ENCODE measurements at places on chromosomes 2 and 18.

- no peak for DNase-seq
Observed at GRCh38 chr18:48006415-48007175, 76.1 kb upstream of the SMAD2 start.

DNA sequence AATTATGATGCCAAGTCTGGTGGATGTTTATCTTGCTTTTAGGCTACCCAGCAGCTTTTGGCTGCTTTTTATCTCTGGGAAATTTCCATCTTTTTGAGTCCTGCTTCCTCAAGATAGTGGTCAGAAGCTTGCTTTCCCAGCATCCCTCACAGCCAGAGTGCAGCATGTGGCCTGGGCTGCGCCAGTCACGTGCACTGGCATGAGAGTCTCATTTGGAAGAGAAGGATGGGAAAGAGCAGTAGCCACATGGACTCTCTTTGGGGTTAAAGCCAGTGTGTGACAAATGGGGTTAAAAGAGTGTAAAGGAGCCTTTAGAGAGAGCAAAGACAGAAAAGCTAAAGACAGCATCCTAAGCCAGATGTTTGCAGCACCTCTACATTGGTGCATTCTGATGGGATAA, 12.7 kb downstream of the GPR39 start:
- no peak for DNase-seq

GRCh38 chr2:238895361-238895882, 47.5 kb downstream of the TWIST2 start:
- DNase-seq = no peak

- no peak for DNase-seq
Observed at GRCh38 chr2:108614043-108614545, 79.8 kb downstream of the LIMS1 start.

GRCh38 chr2:239674101-239674980, 273.5 kb upstream of the HDAC4 start:
- no peak for DNase-seq

- no peak for DNase-seq
Observed at GRCh38 chr2:191451116-191451515, 205.9 kb downstream of the MYO1B start.

- DNase-seq = no peak
Observed at GRCh38 chr2:164722616-164723338, 101.5 kb upstream of the GRB14 start.

DNA sequence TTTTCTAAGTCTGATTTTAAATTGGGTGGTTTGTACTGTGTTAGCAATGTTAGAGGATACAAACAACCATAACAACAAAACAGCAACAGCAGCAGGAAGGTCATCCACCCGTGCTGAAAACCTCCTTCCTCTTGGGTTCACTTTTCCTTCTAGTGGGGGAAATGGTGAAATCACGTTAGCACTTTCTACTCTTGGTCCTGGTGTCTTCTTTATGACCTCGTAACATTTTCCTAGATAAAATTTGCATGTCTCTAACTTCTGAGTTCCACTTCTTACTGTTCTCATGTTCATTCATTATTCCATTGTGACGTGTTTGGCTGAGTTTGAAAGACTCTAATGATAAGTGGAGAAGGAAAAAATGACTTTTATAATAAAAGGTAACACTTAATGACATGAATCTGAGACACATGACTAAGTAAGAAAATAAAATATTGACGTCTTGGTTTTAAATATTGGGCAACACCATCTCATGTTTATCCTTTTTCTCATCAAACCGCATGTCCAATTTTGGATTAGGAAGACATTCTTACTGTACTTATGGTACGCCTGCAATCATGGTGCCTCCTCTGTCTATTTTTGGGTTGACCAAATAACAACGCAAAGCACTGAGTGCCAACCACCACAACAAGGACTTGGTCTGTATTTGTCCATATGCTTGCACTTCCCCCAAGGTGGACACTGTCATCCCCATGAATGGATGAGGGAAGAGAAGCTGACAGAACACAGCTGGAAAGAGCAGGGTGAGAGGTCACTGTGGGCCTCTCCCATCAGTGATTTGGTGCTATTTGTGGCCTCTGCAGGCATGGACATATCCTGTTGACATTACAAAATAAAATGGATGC, 25.7 kb upstream of the IL1R1 start:
- DNase-seq = no peak

- no peak for DNase-seq
Observed at GRCh38 chr2:192126912-192127311, 67.8 kb downstream of the TMEFF2 start.

DNA sequence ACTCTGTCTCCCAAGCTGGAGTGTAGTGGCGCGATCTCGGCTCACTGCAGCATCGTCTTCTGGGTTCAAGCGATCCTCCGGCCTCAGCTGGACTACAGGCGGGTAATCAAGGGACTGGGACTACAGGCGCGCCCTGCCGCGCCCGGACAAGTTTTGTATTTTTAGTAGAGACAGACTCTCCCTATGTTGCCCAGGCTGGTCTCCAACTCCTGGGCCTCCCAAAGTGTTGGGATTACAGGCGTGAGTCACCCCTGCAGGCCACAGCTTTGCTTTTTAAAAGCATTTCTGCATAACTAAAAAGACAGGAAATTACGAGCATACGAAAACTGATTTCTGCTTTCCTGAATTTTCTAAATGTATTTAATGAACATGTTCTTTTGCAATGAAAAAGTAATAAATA, 916 bp upstream of the OSBPL1A start:
- no peak for DNase-seq

GRCh38 chr18:58792086-58792485, 72.6 kb upstream of the ZNF532 start:
- no peak for DNase-seq

- no peak for DNase-seq
Observed at GRCh38 chr2:136439064-136439676, 321.2 kb upstream of the CXCR4 start.

GRCh38 chr18:48601343-48601742, 62.5 kb downstream of the CTIF start:
- DNase-seq = no peak

GRCh38 chr2:208280933-208281332, 14.9 kb downstream of the PIKFYVE start:
- DNase-seq = no peak

DNA sequence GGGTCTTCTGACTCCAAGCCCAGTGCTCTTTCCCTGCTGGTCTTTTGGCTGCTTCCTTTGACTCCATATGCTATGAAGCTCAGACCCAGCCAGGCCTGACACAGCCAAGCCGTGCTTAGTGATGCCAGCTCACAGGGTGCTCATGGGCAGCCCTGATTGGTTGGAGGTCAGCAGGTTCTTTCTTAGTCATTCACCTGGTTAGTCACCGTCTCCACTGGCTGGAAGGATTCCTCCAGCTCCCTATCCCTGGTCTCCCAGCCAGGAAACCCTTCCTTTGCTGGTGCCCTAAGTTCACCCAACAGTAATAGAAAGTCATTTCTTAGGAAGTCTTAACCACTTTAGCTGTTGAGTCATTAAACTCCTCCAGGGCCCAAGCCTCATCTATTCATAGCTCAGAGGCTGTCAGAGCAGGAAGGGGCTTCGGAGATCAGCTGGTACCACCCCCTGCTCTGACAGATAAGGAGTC, 3.9 kb downstream of the KCNK3 start:
- DNase-seq = no peak

Measured in C1 segment of cervical spinal cord (tissue), 14 donors.